Amniotic epithelial cell (primary cell): ENCODE measurements at places on chromosomes 12 and 14.

DNA sequence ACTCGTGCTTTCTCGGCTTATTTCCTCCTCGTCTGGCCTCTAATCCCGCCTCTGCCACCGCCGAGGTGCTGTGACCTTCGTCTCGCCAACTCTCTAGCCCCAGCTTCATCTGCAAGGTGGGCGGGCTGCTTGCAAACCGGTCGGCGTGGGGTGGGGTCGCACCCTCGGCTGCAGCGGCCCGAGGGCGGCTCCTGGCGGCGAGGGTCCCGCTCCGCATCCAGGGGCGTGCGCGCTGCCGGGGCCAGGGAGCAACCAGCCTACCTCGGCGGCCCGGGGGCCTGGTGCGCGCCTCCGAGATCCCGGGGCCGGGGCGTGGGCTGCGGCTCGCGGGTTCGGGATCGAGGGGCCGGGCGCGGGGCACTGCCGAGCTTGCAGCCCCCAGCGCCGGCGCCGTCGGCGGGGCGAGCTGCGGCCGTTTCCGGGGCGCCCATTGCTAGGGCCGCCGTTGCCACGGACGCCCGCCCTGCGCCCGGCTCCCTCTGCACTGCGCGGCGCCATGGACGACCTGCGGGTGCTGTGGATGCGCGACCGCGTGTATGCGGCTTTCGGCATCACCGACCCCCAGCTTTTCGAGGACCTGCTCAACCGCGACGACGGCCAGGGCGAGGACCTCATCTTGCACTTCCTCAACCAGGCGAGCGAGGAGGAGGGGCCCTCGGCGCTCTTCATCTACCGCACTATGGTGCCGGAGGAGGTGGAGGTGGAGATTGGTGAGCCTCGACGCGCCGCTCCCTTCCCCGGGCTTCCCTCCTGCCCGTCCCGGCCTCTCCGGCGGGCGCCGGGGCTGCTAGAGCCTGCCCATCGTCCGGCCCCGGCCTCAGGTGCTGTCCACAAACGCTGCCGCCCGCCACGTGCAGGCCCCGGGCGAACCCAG is at the start of gene DNAH10:
Gene DNAH10, plus strand, starts transcription at position 461 of the 874 bp plus-strand sequence. Its CDS starts 36 bp downstream, at position 497.
- peak; percentile 5 for DNase-seq

DNA sequence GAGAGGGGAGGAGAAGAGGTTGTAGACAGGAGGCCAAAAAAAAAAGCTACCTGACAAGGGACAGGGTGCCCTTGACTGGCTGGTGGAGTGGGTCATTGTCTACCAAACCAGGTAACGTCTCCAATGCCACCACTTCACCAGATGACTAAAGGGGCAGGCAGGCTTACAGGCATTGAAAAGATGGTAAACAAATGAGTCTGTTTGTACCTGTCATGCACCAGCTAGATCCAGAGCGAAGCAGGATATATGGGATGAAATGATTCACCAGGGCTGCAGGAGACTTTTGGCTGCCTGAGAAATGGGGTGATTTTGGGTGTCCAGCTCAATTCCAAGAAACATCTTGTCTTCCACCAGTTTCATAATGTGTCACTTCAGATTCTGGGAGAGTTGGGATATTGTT is 4.0 kb downstream of the C12orf54 start:
- DNase-seq = no peak

DNA sequence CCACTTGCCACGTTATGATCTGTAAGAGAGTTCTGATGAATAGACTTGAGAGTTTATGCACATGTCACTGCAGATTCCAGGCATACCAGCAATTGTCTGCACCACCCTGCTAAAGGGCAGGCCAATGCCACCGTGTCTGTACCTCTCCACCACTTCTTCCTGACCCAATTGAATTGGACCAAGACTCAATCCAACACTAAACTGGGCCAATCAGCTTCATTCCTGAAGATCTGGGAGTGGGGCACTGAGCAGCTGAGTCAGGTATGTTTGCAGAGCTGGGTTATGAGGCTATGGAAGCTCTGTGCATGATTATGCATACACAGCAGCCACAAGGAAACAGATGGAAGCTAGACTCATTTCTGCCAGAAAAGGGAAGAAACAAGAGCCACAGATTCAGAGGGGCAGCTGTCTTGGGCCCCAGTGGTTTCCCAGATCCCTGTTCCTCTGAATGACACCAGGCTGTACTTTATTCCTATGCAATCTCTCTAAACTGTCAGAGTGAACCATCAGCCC is 28.0 kb downstream of the DAO start:
- DNase-seq = no peak

DNA sequence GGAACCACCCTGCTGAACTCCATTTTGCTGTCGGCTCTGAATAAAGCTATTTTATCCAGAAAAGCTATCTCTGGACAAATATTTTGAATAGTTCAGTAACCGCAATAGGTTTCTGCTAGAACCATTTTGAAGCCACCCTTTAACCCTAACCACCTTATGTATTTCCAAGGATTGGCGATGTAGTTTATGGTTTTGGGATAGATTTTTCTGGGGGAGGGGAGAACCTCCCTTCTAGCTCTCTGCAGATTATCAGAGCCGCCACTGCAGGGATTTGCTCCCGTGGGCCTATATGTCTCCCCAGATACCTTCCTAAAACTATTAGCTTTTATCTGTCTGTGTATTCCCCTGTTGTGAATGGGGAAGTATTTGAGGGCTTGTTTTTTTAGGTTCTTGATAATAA is 1.8 kb upstream of the TUBA1B start:
- peak; percentile 22 for DNase-seq

DNA sequence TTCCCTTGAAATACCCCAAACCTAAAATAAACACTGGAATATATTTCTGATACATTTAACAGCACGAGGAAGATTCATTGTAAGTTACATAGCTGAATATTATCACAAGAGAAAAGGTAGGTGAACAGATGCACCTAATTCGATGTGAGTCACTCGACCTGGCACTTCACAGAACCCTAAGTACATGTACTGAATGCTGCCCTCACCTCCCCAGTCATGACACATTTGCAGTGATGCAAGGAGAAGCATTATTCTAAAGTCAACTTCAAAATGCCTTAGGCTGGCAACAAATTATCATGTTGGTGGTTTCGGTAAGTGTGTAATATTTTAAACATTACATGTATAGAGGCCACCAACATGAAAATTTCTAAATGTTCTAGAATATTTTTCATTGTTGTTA is 35.2 kb upstream of the TMTC2 start:
- no peak for DNase-seq

- peak; percentile 59 for DNase-seq
These were observed 1.7 kb upstream of the CCND2 start for GRCh38 chr12:4271717-4272423.
